T-helper 17 cell (primary cell): ENCODE measurements at places on chromosomes 1 and 21. TPM values are rescaled to one million over a fixed set of nuclear protein-coding genes. Genes with fewer than 3 reads are reported as not detected.

The RBP7 gene
- total RNA-seq, result 1.1 TPM

- no peak for DNase-seq
Measured at GRCh38 chr1:214727274-214727673, 124.3 kb downstream of the CENPF start.

The ZMYM1 gene
- total RNA-seq, result 11.1 TPM

DNA sequence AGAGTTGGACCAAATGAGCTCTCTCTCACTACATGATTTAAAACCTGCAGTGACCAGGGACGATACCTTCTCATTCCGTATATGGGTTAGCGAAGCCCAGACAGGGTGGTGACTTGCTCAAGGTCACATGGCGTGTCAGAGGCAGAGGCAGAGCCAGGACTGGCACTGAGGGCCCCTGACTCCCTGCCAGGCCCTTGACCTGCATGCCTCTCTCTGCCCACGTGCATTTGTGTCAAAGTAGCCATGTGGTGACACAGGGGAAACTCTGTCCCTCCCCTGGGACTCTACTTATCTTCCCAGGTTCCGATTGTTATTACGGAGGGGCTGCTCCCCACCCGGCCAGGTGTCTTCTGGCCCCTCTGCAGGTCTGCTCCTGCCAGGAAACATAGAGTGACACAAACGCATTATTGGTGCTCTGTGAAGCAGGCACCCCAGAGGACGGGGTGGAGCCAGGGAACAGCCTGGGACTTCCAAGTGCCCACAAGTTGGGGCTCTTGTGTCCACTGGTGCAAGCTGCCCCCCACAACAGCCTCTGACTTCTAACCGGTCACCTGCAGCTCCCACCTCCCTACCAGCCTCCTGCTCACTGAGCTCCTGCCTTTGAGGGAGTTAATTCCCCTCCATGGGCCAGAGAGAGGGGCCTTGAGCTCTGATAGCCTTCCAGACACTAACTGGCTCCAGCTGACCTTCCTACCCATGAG lies 7.3 kb upstream of the TINAGL1 start:
- DNase-seq, result no peak

- DNase-seq, result no peak
Measured at GRCh38 chr1:119275145-119276134, 93.1 kb upstream of the HAO2 start.

DNA sequence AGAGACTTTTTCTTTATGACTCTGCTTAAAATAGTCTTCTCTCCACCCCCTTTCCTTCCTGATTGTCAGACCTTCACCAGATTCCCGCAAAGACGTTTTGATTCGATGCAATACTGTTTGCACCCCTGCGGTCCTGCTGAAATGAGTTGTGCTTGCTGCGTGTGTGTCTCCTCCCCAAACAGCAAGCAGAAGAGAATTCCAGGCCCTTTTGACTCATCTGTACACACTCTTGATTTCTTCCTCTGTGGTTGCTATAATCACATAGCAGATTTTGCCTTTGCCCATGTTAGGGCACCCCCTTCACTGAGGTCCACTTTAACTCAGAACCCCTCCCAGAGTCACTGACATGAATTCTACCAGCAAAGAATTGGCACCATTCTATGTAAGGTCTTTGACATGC lies 136.5 kb downstream of the ZZZ3 start:
- DNase-seq, result no peak

DNA sequence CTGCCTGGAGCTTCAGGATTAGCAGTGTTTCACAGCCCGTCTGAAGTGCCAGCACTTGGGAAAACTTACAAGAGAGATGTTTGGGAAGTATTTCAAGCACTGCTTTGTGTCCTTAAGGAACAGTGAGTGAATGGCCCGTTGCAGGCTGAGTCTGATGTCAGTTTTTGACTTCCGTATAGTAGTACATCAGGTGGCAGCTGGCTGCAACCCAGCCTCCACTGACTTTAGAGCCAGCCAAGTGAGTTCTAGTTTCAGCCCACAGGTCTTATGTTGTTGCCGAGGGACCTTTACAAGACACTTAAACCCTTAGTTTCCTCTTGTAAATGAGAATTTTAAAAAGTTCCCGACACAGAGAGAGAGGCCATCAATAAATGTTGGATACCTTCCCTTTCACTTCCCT lies 35.0 kb downstream of the UCK2 start:
- DNase-seq, result no peak

- DNase-seq, result no peak
Measured at GRCh38 chr21:19326531-19327319, 923.1 kb upstream of the TMPRSS15 start.

The KRTAP12-2 gene
- total RNA-seq, result not detected

- no peak for DNase-seq
Measured at GRCh38 chr1:44074415-44074814, 43.2 kb upstream of the SLC6A9 start.

The USH2A gene
- not detected for total RNA-seq

- no peak for DNase-seq
Measured at GRCh38 chr1:214934045-214934444, 148.5 kb upstream of the KCNK2 start.

GRCh38 chr1:4174291-4175200 lies 274.5 kb upstream of the C1orf174 start:
- DNase-seq, result no peak

The YBX1 gene
- total RNA-seq, result 372 TPM

GRCh38 chr21:37766129-37766528 lies 150.1 kb downstream of the KCNJ6 start:
- DNase-seq, result no peak

The PRR9 gene
- total RNA-seq, result not detected

The CHD5 gene
- 0.63 TPM for total RNA-seq

- no peak for DNase-seq
Measured at GRCh38 chr21:42674351-42674940, 21.0 kb downstream of the PDE9A start.
